Mammary epithelial cell (primary cell): ENCODE measurements at places on chromosomes 4 and X. TPM values are rescaled to one million over a fixed set of nuclear protein-coding genes. Genes with fewer than 3 reads are reported as not detected.

Gene AFF2
- 0.14 TPM for polyA plus RNA-seq

Gene ADH1B
- polyA plus RNA-seq: not detected

Gene TEX28
- not detected for polyA plus RNA-seq

Gene STAG2
- polyA plus RNA-seq: 24.4 TPM

Gene CFP
- 0.06 TPM for polyA plus RNA-seq

Gene ERCC6L
- 5.1 TPM for polyA plus RNA-seq

Gene CXCL11
- polyA plus RNA-seq: 0.06 TPM

Gene FRMPD3
- 0.01 TPM for polyA plus RNA-seq

Gene SH3RF1
- polyA plus RNA-seq: 16.6 TPM

Gene RHOH
- polyA plus RNA-seq: not detected

Gene BGN
- polyA plus RNA-seq: 0.48 TPM

Gene TXK
- polyA plus RNA-seq: not detected

Gene CITED1
- polyA plus RNA-seq: 0.23 TPM

Gene SPANXD
- polyA plus RNA-seq: not detected

Gene FGF13
- not detected for polyA plus RNA-seq

Gene GPAT3
- 11.3 TPM for polyA plus RNA-seq

Gene ZFX
- polyA plus RNA-seq: 23.5 TPM

Gene TCEAL9
- 45.9 TPM for polyA plus RNA-seq

Gene RPL9
- polyA plus RNA-seq: 1,095 TPM

Gene RUFY3
- 7.0 TPM for polyA plus RNA-seq

Gene IKBKG
- polyA plus RNA-seq: 27.0 TPM

Gene CSAG1
- polyA plus RNA-seq: not detected

Gene CCNB3
- polyA plus RNA-seq: 1.8 TPM

Gene PARM1
- 0.01 TPM for polyA plus RNA-seq

Gene TLR7
- polyA plus RNA-seq: not detected

Gene CXCL10
- polyA plus RNA-seq: 0.10 TPM

Gene PWWP3B
- 0.07 TPM for polyA plus RNA-seq

Gene DSPP
- not detected for polyA plus RNA-seq

Gene ADGRG4
- not detected for polyA plus RNA-seq

Gene ADH1A
- polyA plus RNA-seq: not detected

Gene SMIM10
- polyA plus RNA-seq: 0.20 TPM

Gene SHROOM2
- 8.7 TPM for polyA plus RNA-seq

Gene AMMECR1
- 12.4 TPM for polyA plus RNA-seq

Gene FAM184B
- 0.01 TPM for polyA plus RNA-seq

Gene TRIM75
- polyA plus RNA-seq: not detected

Gene IL2RG
- not detected for polyA plus RNA-seq

Gene TCEAL2
- not detected for polyA plus RNA-seq

Gene BRS3
- not detected for polyA plus RNA-seq

Gene CLNK
- not detected for polyA plus RNA-seq

Gene TMEM175
- 13.8 TPM for polyA plus RNA-seq

Gene PF4V1
- not detected for polyA plus RNA-seq

Gene ZNF711
- polyA plus RNA-seq: 0.02 TPM

Gene TCEAL6
- polyA plus RNA-seq: not detected

Gene FRMD7
- polyA plus RNA-seq: not detected

Gene EDA2R
- polyA plus RNA-seq: 6.9 TPM

Gene FGFBP2
- polyA plus RNA-seq: 0.20 TPM

Gene FBXO8
- 9.7 TPM for polyA plus RNA-seq

Gene AREG
- polyA plus RNA-seq: 1,137 TPM

Gene ASB12
- 0.06 TPM for polyA plus RNA-seq

Gene SSX7
- polyA plus RNA-seq: not detected

Gene TTC29
- not detected for polyA plus RNA-seq
